ENCODE measurements at places on chromosomes 12 and 14.

- DNase-seq: no peak
Observed at GRCh38 chr12:132145334-132145733, 1.1 kb downstream of the NOC4L start.

DNA sequence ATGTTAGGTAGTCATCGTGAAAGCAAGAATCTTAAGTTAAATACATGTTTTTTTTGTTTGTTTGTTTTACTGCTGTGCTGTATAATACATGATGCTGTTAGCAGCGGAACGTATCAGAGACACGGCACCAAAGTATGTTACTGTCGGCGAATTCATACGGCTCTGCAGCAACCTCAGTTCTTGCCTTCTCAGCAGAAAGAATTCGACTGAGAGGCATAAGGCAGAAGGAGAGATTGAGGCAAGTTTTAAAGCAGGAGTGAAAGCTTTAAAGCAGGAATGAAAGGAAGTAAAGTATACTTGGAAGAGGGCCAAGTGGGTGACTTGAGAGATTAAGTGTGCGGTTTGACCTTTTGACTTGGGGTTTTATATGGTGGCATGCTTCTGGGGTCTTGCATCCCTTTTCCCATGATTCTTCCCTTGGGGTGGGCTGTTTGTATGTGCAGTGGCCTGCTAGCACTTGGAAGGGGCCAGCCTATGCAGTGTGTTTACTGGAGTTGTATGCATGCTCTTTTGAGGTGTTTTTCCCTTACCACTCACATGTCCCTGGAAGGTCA, 23.7 kb downstream of the LEMD3 start:
- no peak for DNase-seq

- no peak for DNase-seq
Observed at GRCh38 chr14:91009501-91010152, 50.8 kb downstream of the RPS6KA5 start.

GRCh38 chr12:56591961-56592360, 38.2 kb downstream of the BAZ2A start:
- no peak for DNase-seq

GRCh38 chr12:67070307-67070600, 198.9 kb upstream of the CAND1 start:
- DNase-seq: no peak

DNA sequence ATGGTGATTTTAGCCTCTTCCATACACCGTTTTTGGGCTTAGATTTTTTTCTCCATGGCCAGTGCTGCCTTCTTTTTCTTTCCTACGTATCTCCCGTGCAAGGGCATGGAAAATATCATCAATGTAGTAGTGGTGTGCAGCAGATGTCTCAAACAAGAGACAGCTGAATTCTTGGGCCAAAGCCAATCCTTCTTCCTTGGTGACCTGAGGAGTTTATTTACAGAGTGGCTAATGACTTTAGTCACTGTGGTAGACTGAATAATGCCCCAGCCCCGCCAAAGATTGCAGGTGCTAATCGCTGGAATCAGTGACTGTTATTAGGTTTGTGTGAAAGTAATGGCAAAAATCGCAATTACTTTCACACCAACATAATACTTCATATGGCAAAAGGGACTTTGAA, 235.5 kb upstream of the NOS1 start:
- peak; percentile 85 for DNase-seq

DNA sequence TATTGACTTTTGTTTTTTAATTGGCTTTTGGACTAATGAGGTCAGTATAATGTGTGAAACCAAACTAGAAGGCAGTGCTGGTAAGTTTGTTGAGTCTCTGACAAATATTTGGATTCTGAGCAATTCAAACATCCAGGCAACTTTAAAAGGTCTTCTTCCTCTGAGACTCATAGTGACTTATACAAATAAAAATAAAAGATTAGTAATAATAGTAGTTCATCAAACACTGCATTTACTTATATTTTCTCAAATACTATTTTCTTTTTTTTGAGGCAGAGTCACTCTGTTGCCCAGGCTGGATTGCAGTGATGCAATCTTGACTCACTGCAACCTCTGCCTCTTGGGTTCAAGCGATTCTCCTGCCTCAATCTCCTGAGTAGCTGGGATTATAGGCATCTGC, 337.9 kb downstream of the DAD1 start:
- no peak for DNase-seq

- DNase-seq: no peak
Observed at GRCh38 chr12:98059659-98060343, 455.6 kb upstream of the TMPO start.

DNA sequence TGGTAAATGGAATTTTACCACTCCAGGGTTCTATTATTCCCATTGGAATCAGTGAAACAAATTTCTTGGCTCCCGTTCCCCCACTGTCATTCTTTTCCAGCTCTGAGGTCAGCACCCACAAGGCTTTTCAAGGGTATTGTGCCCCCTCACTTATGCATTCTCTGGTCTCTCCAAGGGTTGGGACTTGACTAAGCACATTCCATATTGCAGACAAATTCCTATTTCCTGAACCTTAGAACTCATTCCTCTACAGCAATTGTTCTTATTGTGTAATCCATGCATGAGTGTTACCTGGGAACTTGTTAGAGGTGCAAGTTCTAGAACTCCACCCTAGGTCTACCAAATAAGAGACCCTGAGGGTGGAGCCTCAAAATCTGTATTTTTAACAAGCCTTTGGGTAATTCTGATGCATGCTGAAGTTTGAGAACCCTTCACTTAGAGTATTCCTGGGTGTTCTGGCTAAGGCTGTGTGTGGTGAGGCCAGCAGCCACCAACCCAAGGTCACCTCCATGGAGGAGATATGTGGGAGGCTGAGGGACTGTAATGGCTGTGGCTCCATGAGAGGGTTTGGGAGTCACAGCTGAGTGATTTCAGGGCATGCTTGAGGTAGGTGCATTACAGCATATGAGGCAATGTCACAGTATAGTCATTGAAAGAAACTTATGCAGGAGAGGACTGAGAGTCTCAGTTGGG, 150.9 kb downstream of the TTC6 start:
- DNase-seq: no peak

GRCh38 chr12:96225994-96226399, 31.8 kb downstream of the ELK3 start:
- no peak for DNase-seq

GRCh38 chr12:85559536-85559935, 276.7 kb downstream of the RASSF9 start:
- DNase-seq: no peak

- DNase-seq: no peak
Observed at GRCh38 chr12:64147875-64148274, 74.2 kb downstream of the KICS2 start.

DNA sequence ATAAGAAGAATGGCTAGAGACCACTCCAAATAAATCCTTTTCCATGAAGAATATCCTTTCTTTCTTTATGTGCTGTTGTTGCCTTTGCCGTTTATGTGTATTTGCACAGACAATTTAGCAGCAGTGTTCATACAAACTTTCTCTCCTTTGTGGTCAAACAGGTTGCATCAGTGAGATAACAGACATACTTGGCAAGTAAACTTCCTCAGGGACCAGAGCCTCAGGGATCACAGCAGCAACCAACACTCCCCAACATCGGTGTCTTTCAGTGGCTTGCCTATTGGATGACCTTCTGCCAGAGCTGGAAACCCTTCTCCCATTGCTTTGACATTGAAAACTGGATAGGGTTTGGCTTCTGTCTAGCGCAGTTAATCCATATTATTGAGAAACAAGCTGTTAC, 252.2 kb downstream of the BTG1 start:
- DNase-seq: no peak

DNA sequence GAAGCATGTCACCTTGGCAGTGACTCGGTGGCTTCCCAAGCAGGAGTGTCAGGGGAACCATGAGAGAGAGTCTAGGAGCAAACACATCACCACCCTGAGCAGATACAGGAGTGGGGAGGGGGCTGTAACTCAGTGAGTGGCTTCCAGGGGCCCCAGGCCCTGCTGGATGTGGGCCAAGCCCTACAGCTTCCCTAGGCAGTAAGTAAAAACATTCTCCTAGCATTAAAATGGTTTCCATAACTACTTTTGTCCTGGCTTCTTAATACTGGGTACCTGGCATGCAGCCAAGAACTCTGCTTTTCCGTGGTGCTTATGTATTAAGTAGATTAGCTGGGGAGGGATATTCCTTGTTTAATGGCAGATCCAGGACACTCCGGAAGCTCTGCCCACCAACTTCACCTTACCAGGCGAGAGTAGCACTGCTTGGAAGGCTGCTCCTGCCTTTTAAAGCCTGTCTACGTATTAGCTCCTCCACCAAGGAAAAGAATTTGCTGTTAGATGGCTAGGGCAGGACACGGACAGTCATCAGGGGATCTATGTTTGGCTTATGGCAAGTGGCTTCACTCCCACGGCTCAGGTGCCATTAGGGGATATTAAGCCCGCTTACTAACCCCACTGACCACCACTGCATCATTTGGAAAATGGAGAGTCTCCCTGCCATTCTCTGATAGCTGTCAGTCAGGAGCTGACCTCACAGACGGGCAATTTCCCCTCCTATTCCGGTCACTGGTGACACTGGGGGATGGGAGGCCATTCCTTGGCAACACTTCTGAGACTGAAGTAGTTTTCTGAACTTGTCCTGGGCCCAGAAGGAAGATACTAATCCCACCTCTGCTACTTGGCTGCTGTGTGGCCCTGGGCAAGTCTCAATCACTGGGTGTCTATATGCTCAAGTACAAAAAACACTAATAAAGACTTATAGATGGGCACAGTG, 22.8 kb downstream of the OTUB2 start:
- no peak for DNase-seq

- DNase-seq: no peak
Observed at GRCh38 chr12:42475106-42475505, 114.4 kb downstream of the PRICKLE1 start.

GRCh38 chr12:2113119-2113912, 60.5 kb downstream of the CACNA1C start:
- no peak for DNase-seq

- DNase-seq: no peak
Observed at GRCh38 chr12:45637706-45638105, 91.8 kb upstream of the ARID2 start.

- no peak for DNase-seq
Observed at GRCh38 chr14:71703477-71703876, 228.8 kb upstream of the RGS6 start.

- no peak for DNase-seq
Observed at GRCh38 chr12:26768611-26769603, 64.1 kb downstream of the ITPR2 start.

DNA sequence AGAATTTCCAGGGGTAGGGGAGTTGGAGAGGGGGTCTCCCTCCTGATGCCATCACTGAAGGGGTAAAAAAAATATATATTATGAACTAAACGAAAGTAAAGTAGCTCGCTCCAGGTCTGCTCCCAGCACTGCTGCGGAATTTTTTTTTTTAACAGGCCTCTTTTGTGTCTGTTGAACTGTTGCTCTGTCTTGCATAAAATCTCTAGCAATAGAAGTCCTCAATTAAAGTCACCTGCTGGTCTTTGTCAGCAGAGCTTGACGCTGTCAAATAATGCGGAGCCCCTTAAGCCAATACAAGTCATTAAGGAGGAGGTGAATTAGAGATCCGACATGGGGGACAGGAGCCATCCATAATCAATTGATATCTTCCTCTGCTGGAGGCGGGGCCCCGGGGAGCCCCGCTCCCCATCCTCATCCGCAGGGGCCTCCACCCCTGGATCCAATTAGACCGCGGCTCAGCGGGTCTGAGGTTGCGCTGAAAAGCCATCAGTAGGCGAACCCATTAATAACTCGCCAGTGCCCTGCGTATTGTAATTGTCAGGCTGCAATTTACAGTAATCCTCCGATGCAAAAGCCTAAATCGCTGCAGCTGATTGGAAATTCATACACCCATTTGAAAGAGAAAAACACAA, 85.6 kb downstream of the DICER1 start:
- DNase-seq: no peak

DNA sequence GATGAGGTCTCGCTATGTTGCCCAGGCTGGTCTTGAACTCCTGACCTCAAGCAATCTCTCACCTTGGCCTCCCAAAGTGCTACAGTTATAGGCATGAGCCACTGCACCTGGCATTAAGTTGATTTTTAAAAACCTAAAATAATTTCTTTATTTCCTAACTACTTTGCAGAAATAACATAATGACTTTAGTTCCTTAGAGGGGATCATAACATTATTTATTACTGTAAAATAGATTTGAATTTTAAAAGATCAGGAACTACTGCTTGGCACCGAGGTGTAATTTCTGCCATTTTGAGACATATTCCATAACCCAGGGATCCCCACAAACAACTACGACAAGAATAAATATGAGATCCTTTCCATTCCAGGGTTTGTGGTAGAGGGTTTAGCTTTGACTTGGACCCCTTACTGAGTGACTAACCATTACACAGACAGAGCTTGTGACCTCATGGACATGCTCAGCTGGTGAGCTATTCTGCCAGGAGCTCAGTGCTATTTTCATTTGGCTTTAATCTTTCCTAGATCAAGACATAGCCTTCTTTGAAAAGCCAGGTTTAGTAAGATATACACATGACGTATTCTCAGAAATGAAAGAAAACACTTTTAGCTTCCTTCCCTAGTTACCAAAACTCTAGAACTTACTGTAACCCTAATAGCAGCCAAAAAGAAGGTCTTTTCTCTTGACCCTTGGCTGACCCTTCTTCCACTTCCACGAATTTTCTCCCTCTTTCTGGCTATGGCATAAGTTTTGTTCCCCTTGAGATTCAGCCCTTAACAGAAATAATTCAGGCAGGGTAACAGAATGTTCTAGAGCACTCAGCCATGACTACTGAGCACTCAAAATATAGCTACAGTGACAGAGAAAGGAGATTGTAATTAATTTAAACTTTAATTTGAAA, 75.1 kb upstream of the NUDT4 start:
- no peak for DNase-seq

GRCh38 chr12:50425589-50426258, 25.0 kb downstream of the LARP4 start:
- no peak for DNase-seq

DNA sequence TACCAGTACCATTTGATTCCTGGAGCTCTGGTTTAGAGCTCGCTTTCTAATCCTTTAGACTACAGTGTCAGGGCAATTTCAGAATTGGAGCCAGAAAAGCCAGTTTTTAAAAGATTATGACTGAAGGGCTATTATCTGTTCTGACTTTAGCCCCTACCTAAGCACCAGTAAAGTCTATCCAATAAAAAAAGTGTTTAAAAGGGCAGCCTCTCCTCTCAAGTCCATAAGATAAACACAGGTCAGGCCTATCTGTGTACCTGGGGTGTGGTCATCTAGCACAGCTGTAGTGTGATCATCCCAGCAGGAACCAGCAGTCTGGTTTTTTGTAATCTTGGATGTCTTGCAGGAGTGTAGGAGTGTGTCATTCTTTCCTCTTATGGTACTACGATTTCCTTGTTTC, 6.6 kb downstream of the APPL2 start:
- no peak for DNase-seq

GRCh38 chr14:99514552-99515300, 33.5 kb downstream of the CCNK start:
- no peak for DNase-seq

Data from SHP77 (cell line).